ENCODE measurements at places on chromosomes 7 and 10.

- no peak for DNase-seq
These were observed 9.9 kb upstream of the STEAP2 start for GRCh38 chr7:90201500-90202195.

- DNase-seq: no peak
These were observed 53.9 kb upstream of the ARID5B start for GRCh38 chr10:61847640-61848039.

GRCh38 chr10:14588084-14588937, 186.4 kb downstream of the FAM107B start:
- no peak for DNase-seq

- no peak for DNase-seq
These were observed 115.1 kb downstream of the ICA1 start for GRCh38 chr7:8146788-8147413.

- DNase-seq: no peak
These were observed 4.4 kb downstream of the UBE2H start for GRCh38 chr7:129948338-129948737.

- DNase-seq: no peak
These were observed 129.3 kb upstream of the PHYHIPL start for GRCh38 chr10:59047180-59047579.

DNA sequence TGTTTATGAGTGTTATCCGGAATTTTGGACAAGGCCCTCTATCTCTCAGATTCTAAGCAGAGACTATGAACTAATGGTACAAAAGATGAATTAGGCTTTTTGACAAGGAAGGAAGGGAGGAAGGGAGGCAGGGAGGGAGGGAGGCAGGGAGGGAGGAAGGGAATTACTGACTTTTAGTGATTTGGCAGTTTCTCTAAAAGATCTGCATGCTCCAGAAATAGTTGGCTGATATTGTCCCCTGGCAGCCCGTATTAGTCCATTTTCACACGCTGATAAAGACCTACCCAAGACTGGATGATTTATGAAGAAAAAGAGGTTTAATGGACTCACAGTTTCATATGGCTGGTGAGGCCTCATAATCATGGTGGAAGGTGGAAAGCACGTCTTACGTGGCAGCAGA, 1093.5 kb downstream of the NRG3 start:
- no peak for DNase-seq

DNA sequence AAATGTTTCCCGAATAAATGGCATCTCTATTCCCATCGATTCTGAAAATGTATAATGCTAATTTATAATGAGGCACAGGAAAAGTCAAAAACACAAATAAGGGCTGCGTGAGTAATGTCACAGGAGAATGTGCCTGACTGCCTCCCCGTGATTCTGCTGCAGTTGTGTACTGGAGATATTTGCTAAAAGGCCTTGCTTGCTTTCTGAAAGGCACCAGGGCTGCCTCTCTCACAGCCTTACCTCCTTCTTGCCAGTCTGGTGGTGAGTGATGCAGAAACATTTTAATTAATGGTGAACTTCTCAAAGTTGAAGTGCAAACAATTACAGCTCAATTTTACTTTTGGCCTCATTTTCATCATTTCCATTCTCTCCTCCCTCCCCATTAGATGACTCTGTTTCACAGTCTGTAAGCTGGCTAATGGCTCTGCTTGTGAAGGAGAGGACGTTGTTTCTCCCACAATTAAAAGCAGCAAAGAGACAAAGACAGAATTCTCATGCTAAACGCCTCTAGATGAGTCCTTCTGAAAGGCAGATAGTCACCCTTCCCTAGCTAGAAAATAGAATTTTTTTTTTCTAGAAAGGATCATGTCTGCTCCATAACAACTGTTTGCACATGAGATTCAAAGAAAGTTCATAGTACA, 377.6 kb downstream of the MDFIC start:
- DNase-seq: no peak

DNA sequence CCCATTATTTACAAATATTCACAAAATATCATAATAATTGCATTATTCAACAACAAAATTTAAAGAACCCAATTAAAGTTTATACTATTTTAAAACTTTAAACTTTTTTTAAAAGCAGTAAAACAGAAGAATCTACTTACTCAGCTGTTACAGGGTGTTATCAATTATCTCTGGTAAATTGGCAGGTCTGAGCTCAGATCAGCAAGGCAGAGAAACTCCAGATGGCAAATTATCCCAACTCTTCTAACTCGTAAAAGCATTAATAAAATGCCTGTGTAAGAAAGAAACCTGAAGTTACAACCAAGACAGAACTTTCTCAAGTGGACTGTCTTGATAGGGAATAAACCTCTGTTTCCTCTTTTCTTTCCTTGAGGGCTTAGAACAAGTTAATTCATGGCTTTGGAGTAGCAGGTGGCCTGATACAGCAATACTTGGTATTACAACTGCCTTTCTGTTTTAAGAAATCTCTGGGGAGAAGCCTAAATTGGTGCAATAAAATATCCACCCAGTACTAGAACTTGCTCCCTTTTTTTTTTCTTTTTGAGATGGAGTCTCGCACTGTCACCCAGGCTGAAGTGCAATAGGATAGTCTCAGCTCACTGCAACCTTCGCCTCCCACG, 275.3 kb upstream of the MKLN1 start:
- no peak for DNase-seq

- DNase-seq: no peak
These were observed 741.7 kb upstream of the GALNT17 start for GRCh38 chr7:70390251-70390650.

- DNase-seq: no peak
These were observed 120.6 kb downstream of the CLEC2L start for GRCh38 chr7:139643951-139644585.

DNA sequence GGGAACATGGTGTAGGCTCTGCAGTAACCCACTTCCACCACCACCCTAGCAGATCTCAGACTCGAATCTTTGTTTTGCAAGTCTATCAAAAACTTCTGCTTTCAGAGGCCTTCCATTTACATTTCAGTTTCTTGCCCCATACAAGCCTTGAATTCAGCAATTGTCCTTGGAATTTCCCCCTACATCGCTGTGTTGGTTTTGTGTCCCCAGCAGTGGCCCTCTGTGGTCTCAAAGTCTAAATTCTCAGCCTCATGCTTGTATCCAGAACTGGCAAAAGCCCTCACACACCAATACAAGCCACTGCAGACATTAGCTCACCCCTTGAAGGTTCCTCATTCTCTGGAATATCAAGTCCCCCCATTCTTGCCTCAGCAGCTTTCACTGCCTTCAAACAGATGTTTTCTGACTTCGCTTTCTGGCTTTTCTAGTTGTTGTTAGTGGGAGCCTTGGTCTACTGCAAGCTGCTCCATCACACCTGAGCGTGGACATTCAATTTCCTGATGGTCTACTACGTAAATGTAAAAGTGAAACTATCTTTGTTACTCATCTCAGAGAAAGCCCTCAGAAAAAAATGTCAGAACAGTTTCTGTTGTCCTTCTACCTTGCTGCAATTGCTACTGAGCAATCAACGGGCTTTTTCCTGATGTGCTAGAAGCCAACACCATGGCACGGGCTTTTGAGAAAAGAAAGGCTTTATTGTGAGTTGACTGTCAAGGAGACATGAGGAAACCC, 1.8 kb upstream of the NUB1 start:
- DNase-seq: no peak

DNA sequence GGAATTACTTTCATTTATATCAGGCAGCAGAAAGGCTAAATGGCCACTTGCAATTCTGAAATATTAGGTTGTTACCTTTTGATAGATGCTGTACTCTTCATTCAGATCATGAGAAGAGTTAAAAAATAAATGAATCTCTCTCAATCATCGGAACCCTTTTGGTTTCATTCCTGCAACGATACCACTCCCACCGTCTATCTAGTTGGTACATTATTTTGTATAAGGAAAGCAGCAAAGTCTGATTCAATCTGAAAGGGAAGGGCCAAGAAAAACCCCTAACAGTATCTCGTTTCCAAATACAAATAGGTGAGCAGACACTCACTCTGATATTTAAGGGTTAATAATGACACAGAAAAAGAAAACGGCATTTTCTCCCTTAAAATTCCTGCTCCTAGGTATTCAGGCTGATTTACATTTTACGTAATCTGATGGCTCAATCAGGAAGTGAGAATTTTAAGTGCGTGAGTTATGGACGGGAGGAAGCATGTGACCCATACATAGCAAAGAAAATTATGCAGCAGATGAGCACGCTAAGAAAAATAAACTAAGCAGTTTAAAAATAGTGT, 209.4 kb upstream of the KLF14 start:
- DNase-seq: no peak

DNA sequence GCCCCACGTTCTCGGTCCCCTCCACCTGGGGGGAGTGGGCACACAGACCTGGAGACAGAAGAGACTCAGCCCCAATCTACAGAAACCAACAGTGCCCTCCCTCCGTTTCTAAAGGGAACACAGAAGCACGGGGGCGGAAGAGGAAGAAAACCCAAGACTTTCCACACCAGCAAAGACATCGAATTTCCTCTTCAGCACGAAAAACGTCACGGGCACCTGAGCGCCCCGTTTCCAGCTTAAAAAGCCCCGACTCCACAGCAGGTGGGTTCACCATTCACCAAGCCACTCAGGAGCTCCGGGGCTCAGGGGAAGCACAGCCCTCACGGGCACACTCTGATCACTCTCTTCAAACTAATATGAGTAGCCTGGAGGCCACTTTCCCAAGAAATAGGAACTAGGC, 19.6 kb downstream of the NUDT1 start:
- DNase-seq: no peak

DNA sequence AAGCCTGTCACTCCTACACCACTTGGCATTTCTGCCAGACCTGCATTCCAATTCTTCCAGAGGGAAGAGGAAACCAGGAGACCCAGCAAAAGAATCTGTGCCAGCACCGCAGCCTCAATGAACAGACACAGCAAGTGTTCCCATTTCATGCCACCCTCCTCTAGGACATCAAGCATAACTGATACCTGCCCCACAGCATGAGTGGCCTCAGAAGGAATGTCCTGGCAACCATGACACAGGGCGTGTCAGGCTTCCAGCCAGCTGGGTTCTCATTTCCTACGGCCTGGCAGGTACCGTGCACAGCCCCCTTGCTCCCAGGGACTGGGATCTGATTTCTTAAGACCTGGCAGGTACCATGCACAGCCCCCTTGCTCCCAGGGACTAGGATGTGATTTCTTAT, 7.8 kb downstream of the MAD1L1 start:
- no peak for DNase-seq
